ENCODE measurements at places on chromosomes 1 and 21.

GRCh38 chr1:25019337-25020172, 89.5 kb upstream of the RUNX3 start:
- DNase-seq: no peak

DNA sequence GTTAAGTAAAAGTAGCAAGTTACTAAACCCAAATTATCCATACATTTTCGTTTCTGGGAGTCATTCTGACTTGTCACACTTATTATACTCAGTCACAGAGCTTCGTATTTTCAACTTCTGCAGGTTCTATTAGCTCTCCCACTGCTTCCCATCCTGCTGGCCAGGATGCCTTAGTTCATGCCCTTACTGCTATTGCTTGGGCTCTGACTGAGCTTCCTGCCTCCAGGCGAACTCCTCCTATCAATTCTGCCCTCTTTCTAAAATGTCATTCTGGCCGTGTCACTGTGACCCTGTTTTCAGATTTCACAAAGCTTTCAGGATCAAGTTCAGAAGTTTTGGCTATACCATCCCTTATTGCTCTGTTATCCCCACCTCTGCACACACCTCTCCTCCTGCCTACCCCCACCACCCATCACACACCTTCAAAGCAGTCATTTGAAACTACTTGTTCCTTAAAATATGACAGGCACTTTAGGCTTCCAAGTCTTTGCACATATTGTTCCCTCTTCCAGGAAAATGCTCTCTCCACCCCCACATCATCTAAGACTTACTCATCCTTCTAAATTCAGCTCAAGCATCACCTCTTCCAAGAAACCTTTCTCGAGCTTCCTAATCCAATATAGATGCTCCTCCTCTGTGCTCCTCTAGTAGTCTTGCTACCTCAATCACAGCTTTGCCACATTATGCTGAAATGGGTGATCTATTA, 278.0 kb downstream of the BRINP2 start:
- no peak for DNase-seq

DNA sequence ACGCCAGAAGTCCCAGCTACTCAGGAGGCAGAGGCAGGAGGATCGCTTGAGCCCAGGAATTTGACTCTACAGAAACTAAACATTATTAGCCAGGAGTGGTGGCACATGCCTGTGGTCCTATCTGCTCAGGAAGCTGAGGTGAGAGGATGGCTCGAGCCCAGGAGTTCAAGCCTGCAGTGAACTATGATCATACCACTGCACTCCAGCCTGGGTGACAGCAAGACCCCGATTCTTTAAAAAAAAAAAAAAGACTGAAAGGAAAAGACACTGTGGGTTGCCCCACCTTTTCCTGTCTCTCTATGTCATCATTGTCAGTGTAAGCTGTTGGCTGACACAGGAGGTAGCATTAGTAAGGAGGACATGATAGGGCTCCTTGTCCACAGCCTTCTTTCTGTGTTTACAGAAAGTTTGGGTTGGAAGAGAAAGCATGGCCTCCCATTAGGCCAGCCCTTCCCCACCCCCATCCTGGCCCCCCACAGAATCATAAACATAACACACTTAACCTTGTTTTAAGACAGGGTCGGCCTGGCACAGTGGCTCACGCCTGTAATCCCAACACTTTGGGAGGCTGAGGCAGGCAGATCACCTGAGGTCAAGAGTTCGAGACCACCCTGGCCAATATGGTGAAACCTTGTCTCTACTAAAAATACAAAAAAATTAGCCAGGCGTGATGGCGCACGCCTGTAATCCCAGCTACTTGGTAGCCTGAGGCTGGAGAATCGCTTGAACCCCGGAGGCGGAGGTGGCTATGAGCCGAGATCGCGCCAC, 20.6 kb upstream of the RCAN3 start:
- no peak for DNase-seq

GRCh38 chr1:21077085-21077484, 99.6 kb downstream of the EIF4G3 start:
- DNase-seq: no peak

DNA sequence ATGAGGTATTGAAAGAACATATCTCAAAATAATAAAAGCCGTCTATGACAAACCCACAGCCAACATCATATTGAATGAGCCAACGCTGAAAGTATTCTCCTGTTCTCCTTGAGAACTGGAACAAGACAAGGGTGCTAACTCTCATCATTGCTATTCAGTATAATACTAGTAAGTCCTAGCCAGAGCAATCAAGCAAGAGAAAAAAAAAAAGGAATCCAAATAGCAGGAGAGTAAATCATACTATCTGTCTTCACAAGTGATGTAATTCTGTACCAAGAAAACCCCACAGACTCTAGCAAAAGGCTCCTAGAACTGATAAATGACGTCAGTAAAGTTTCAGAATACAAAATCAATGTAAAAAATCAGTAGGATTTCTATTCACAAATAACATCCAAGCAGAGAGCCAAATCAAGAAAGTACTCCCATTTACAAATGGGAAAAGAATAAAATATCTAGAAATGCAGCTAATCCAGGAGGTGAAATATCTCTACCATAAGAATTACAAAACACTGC, 1632.8 kb downstream of the NCAM2 start:
- no peak for DNase-seq

GRCh38 chr1:190274721-190275120, 202.9 kb downstream of the BRINP3 start:
- no peak for DNase-seq

DNA sequence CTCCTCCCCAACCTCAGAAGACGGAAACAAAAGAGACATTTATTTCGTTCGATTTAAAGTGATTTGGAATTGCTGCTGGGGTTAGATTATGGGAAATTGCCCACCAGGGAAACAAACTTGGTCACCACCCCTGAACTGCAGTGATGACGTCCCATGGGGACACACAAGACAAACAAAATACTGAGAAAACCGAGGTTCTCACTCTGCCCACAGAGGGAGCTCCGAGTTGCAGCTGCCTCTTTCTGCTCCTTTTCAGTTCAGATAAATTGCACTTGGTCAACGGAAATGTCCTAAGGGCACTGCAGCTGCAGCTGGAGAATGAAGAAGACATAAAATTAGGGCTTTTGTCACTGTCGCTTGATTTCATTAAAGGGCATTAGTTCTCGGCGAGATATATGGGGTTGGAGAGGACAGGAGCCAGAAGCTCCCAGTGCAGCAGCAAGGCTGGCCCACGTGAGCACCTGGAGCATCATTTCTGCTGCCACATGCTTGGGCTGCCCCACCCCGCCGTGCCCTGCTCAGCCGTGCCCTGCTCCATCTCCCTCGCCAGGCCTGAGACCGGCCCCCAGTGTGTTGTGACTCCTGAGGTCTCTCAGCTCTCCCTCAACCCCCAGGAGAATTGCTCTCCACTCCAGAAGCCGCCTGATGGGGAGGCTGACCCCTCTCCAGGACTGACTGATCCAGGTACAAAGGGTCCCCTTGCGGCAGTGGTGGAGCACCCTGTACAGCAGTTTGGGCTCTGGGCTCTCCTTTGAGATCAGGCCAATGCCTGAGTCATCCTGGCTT, 231.7 kb upstream of the AJAP1 start:
- DNase-seq: no peak

DNA sequence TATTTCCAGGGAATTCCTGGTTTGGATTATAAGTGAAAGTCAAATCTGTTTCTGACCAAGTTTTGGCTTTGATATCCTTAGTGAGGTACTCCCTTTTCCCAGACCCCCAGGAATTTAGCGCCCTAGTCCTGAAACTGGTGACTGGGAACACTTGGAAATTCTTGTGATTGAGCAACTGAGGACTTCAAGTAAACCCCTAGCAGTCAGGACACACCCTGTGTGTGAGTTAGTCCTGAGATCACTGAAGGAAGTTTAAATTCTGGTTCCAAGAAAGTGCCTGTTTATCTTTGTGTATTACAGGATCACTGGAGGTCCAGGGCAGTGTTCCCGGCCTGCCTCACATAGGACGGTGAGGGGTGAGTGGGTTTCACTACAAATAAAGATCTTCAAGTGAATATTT, 95.1 kb upstream of the F3 start:
- DNase-seq: no peak

DNA sequence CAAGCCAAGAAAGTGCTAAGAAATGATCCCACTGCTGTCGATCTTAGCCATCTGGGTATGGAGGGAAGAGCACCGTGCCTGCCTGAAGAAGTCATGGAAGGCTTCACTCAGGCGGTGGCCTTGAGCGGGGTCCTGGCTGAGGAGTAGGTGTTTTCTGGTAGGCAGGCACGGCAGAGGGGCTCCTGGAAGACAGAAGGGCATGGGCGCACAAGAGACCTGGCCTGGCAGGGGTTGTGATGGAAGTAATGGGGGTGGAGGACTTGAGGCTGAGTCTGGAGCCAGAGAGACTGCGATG, 185.1 kb downstream of the KAZN start:
- no peak for DNase-seq

DNA sequence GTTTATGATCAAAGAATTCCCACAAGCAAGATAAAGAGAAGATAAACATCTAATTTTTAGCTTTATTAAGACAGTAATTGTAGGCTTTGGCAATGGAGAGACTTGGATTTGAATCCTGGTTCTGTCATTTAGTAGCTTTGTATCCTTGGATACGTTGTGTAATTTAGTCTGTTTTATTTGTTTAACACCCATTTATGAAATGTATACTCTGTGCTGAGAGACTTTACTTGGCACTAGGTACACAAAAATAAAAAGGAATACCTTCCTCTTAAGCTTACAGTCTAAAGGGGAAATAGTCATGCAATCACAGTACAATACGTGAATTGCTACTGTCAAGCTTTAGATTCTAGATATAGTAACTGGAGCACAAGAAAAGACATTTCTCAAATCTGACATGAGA, 23.8 kb downstream of the ZMPSTE24 start:
- no peak for DNase-seq

- no peak for DNase-seq
These were observed 759 bp downstream of the SMYD3 start for GRCh38 chr1:246506367-246506673.

- DNase-seq: no peak
These were observed 25.1 kb upstream of the LRRC47 start for GRCh38 chr1:3821447-3821846.

DNA sequence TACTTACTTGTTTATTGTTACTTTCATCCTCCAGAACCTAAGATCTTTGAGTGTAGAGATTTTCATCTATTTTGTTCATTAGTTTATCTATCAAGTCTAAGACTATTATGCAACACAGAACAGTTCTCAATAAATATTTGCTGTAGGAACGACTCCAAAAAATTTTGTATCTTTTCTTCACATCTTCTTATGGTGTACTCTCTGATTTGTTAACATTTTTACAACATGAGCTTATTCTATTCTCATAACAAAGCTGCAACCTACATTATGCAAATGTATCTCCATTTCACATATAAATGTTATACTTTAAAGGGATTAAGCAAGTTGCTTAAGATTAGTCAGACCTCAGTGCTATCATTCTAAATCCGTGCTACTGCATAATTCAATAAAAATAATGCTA, 514.2 kb upstream of the ZP4 start:
- no peak for DNase-seq

DNA sequence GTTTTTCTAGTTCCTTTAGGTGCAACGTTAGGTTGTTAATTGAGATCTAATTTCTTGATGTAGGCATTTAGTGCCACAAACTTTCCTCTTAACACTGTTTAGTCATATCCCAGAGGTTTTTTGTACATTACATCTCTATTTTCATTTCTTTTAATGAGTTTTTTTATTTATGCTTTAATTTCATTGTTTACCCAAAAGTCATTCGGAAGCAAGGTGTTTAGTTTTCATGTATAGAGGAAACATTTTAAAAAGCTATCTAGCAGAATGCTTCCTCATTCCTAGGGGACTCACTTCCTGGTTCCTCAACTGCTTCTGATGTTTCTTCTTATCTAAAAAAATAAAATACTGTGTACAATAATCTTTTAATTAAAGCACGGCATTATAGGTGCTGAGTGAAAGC, 307.2 kb upstream of the CAMK1G start:
- DNase-seq: no peak

DNA sequence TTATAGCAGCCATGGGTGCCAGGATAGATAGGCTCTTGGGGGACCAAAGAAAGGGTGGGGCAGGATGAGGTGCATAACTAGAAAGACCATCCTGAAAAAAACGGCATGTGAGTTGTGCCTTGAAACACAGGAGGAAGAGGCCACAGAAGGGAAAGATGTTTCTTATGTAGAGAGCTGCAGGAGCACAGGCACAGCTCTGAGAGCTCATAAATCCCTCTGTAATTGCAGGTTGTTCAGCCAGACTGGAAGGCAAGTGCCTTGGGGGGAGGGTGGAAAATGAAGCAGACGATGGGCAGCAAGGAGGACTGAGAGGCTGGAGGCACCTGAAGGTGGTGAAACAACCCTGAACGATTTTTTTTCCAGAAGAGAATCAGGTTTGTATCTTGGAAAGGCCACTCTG, 170.7 kb downstream of the NR5A2 start:
- no peak for DNase-seq

- peak; percentile 13 for DNase-seq
These were observed 124.8 kb downstream of the RIPK4 start for GRCh38 chr21:41641821-41642701.

DNA sequence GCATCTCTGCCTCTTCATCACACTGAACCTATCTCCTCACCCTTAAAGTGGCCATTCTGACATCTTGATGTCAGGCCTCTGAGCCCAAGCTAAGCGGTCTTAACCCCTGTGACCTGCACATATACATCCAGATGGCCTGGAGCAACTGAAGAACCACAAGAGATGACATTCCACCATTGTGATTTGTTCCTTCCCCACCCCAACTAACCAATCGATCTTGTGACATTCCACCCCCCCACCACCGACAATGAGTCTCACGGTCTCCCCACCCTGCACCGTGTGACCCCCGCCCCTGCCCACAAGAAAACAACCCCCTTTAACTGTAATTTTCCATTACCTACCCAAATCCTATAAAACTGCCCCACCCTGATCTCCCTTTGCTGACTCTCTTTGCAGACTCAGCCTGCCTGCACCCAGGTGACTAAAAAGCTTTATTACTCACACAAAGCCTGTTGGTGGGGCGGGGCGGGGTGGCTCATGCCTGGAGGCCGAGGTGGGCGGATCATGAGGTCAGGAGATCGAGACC, 21.0 kb upstream of the PINK1 start:
- no peak for DNase-seq

DNA sequence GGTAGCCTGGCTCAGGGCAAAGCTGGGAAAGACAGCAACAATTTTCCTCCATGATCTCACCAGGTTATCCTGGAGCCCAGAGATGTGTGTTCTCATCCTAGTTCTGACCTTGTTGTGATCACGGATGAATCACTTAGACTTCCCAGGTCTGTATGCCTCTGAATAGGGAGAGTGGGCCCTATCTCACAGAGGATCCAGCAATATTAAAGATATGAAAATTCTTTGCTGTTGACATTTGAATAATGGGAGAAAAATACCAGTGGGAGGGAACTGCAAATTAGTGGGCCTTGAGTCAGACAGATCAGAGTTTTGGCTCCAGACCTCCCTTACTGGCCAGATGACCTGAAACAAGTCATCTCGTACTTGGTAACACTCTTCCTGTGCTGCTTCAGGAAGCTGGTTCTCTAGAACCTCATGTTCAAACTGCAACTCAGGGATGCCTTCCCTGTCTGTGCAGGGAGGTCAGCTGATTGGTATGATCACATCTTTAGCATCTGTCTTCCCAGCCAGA, 32.8 kb upstream of the RNF19B start:
- no peak for DNase-seq

GRCh38 chr1:205480349-205480985, 24.0 kb upstream of the CDK18 start:
- no peak for DNase-seq

All from hematopoietic multipotent progenitor cell (in vitro differentiated cells).